ENCODE measurements at places on chromosomes 4 and X.

DNA sequence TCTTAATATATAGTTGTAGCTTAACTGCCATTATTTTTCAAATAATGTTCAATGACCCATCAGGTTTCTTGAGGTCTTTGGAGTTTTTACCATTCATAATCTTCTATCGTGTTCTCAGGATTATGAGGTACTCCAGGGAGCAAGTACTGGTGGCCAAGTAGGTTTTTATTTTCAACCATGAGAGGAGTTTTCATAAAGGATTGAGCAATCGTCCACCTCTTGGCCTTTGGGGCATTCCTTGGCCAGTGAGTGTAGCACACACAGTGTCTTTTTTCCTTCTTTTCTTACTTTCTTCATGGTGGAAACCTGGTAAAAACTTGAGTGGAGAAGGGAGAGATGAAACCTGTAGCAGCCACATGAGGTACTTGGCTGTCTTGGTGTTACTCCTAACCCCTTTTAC is 567.0 kb upstream of the NR3C2 start:
- no peak for DNase-seq

GRCh38 chr4:16952896-16953630 is 54.6 kb upstream of the LDB2 start:
- DNase-seq, result no peak

DNA sequence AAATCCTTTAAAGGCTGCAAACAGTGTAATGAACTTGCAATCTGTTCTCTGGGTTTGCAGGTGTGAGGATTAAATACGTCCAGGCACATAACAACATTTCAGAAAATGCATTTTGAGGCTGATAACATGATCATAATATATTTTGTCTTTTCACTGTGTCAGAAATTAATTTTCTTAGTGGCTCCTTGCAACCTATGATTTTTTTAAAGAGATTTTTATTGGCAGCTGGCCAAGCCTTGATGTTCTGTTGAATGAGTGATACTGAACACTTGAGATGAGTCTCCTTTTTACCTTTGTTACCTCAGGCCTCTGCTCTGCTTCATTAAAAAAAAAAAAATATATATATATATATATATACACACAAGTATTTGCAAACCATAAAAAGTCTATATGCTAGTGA is 68.2 kb upstream of the TENM3 start:
- no peak for DNase-seq

GRCh38 chrX:79592259-79592658 is 225.1 kb upstream of the ITM2A start:
- no peak for DNase-seq

- DNase-seq, result no peak
Observed at GRCh38 chr4:5976921-5977320, 41.3 kb downstream of the C4orf50 start.

DNA sequence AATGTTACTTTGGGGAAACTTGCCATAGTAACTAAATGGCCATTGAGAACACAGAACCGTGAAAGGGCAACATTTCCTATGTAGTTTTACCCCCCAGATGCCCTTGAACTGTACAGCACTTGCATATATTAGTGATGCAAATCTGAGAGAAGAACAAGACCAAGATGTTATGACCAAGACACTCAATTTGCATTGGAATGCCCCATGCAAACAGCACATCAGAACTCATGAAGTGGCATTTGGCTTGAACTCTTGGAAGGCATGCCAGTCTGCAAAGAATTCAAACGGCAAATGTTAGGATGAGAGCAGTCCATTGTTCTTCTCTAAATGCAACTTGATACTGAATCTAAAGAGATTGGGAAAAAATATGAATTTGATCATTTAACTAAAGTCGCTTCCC is 139.4 kb upstream of the CXorf66 start:
- DNase-seq, result no peak

GRCh38 chr4:150457802-150458201 is 124.1 kb upstream of the MAB21L2 start:
- no peak for DNase-seq

DNA sequence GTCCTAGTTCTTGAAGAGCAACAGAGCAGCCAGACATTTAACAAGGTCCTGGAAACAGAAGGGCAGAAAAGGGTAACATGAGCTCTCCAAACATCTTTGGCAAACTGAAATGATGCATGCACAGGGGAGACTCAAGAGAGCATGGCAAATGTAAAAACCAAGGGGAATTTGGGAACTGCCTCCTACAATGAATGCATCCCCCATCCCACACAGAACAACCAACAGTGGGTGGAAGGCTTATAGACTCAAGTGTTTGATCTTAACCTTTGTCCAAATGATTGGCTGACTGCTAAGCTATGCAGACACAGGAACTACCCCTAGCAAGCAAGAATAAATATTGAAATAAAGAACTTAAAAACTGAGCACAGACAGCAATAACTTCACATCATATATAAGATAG is 74.4 kb downstream of the CENPC start:
- DNase-seq, result no peak

DNA sequence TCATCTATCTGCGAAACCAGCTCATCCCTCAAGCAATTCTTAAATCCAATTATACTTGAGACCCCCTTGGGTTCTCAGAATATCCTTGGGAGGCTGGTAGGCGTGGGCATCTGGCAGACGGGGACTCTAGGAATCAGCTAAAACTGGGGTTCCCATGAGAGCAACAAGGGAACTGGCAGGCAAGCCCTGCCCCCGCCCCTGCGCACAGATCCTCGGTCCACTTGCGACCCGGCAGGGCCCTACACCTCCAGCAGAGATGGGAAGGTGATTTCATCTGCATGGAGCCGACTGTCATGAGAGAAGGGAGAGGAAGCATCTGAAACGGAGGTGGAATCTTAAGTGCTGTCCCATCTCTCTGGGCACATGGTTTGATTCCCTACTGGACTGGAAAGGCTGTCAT is 9.9 kb upstream of the C4orf50 start:
- no peak for DNase-seq

GRCh38 chr4:55029321-55029720 is 96.1 kb downstream of the KDR start:
- no peak for DNase-seq

- DNase-seq, result no peak
Observed at GRCh38 chr4:102441978-102442911, 58.9 kb upstream of the NFKB1 start.

GRCh38 chr4:7585768-7586167 is 151.0 kb upstream of the PSAPL1 start:
- no peak for DNase-seq

DNA sequence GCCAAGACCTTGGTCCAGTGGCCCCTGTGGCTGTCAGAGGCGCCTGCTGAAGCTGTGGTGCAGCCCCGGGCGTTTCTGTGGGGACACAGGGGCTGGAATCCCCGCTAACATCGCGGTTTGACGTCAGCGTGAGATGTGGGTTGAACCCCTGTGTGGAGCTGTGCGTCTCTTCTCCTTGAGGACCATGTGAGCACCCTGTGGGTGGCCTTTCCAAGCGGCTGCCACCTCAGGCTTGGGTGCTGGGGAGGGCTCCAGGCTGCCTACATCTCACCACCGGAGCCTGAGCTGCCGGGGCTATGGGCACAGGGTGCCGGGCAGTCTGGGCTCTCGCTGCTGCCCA is 27.7 kb downstream of the UVSSA start:
- DNase-seq, result no peak

GRCh38 chr4:11297627-11298026 is 131.1 kb downstream of the HS3ST1 start:
- DNase-seq, result no peak

DNA sequence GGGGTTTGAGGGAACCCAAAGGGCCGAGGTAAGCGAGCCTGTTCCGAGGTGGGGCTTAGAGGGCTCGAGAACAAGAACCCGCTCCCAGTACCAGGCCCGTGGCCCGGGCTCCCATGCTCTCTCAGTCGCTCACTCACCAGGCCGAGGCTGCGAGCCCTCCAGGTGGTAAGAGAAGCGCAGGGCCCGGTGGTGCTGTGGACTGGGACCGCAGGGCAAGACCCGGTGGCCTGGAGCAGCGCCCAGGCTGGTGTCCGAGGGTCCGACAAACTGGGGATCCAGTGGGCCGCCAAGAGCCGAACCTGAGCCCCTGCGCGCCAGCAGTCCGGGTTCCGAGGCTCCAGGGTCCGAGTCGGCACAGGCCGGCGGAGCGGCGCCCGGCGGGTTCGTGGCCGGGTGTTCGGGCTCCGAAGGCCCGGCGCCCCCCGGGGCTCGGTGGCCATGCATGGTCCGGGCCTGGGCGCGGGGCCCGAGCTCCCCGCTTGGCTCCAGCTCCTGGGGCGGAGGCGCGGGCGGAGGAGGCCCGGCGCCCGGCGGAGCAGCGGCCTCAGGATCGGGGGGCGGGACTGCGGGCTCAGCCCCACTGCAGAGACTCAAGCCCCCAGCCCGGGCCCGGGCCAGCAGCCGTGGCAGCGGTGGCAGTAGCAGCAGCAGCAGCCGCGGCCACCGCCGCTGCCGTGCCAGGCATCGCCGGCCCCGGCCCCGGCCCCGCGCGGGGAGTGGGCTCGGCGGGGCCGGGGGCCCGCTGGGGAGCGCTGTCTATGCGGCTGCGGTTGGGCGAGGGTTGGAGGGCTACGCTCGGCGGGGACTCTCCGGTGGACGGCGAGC is 833 bp downstream of the FGD1 start:
- DNase-seq, result peak; percentile 21

DNA sequence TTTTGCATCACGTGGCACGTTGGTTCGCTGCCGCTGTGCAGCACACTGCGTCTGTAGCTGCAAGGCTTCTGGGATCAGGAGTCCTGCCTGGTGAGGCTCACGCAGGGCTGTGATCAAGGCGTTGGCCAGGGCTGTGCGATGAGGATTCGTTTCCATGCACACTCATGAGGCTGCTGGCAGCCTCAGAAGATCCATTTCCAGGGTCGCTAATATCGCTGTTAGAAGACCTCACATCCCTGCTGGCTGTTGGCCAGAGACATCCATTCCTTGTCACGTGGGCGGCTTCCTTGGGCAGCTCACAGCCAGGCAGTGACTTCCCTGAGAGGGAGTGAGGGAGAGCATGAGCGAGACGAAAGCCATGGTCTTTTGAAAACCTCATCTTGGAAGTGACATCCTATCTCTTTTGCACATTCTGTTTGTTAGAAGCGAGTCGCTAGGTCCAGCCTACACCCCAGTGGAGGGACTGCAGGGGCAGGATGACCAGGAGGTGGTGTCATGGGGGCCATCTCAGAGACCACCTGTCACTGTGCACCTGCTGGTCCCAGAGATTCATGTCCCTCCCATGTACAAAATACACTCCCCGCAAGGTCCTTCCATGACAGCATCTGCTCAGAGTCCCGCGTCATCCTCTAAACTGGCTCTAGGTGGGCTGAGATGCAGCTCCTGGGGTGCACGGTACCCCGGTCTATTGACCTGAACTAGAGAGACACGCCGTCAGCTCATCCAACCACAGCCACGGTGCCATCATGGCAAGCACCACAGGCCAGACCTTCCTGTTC is 12.2 kb downstream of the RGS12 start:
- no peak for DNase-seq

GRCh38 chrX:39431893-39432292 is 630.6 kb downstream of the MID1IP1 start:
- no peak for DNase-seq

GRCh38 chr4:74335341-74336021 is 27.2 kb downstream of the EPGN start:
- no peak for DNase-seq

DNA sequence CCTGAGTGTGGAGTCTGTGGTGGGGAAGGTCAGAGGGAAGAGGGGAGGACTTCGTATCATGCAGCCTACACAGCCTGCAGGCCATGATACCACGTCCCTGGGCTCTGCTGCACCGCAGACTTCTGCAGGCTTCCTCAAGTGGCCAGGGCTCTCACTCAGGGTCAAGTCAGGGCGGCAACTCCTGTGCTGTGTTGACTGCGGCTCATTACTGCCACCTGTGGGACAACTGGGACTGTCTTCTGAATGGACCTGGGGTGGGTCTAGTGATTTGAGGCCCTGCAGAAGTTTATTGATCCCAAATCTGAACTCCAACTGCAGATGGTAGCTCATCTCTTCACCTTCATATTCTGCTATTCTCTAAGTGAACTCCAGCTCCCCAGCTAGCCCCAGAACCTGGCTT is 167.1 kb downstream of the NSUN7 start:
- no peak for DNase-seq

DNA sequence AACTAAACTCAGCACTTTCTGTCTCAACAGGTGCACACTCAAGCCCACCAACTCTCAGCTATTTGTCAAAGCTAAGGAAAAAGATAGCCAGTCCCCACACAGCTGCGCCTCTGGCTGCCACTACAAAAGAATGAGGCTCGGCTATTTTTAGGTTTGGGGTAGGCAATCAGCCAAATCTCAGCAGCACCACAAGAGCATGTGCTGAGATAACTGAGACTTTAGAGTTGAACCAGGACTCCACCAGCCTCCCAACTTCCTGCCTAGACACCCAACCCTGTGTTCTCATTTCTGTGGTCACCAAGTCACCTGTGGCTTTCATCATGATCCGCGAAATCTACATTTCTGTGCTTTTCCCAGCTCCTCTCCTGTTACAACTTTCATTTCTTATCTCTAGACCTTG is 28.0 kb downstream of the DMD start:
- peak; percentile 92 for DNase-seq

DNA sequence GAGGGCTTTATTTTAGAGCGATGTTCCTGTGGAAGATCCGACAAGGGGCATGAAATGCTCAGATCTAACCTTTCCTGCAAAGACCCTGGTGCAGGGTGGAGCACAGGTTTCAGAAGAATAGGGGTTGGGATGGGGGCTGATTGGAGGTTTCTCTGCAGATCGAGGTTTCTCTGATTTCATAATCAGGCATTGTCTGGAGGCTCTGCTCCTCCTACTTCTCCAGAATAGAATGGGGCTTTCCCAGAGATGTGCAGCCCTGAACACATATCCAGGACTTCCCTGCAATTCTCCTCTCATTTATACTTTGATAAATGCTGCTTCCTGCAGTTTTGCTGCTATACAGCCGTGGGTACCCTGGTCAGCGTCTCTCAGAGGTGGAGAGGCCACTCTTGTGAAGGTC is 397.6 kb upstream of the BOD1L1 start:
- no peak for DNase-seq

- no peak for DNase-seq
Observed at GRCh38 chr4:10111067-10111801, 5.4 kb downstream of the WDR1 start.

- no peak for DNase-seq
Observed at GRCh38 chr4:128983771-128984485, 109.4 kb downstream of the SCLT1 start.

- no peak for DNase-seq
Observed at GRCh38 chr4:174910271-174910670, 7.9 kb upstream of the ADAM29 start.

GRCh38 chrX:14864631-14865030 is 8.2 kb downstream of the FANCB start:
- DNase-seq, result no peak

DNA sequence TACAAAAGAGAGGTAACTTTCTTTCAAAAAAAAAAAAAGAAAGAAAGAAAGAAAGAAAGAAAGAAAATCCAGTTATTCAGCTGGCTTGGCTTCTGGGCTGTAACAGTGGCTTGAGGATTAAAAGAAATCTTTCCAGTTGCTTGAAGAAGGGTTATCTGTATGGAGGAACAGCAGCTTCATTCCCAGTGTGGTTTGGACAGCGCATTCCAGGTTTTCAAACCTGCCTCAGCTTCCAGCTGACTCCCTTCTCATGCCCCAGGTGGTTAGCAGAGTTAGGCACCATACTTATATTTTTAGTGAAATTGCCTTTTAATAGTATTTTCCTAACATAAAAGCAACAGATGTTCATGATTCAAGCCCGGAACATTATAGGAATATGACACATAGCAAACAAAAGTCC is 48.6 kb downstream of the TMEM164 start:
- no peak for DNase-seq

All from SJCRH30 (cell line).